ENCODE measurements at places on chromosomes 16 and 17.

DNA sequence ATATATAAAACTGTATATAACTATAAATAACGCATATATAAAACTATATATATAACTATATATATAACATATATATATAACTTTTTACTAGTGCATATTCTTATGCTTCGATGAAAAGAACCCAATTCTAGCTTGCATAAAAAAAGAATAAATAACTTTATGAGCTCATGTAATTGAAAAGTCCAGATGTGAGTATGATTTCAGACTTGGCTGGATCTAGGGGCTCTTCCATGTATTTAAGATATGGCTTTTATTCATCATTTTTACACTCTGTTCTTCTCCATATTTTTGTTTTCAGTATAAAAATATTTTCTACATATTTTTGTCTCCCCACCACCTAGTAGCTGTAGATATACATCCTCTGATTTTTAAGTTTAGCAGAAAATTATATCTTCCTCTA is 417.5 kb downstream of the CDH11 start:
- DNase-seq = no peak

- DNase-seq = no peak
These were observed 343.0 kb downstream of the RBFOX1 start for GRCh38 chr16:7675628-7676027.

DNA sequence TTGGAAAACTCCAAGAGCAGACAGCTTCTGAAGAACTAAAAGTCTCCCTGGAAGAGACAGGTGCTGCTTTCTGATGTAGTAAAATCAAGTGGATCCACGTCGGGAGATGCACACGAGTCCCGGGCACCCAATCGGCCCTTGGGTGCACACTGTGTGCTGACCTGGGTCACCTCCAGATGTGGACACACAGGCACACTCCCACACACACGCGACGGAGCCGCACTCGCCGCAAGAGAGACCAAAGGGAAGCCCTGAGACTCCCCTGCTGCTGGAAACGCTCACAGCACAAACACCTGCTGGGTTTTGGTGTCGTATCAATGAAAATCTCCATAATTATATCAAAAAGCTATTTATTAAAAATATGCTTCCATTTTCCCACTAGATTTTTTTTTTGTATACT is 94.2 kb downstream of the ANKRD11 start:
- DNase-seq = no peak

DNA sequence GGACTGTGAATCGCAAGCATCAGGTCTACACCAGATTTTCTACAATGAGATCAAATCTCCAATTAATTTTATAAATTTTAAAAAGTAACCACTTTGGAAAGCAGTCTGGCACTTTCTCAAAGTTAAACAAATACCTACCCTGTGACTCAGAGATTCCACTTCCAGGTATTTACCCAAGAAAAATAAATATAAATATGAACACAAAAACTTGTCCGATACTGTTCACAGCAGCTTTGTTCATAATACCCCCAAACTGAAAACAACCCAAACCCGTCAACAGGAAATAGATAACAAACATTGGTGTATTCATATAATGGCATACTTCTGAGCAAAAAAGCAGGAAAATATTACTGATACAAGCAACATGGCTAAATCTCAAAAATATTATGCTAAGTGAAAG is 12.1 kb downstream of the ZDHHC7 start:
- DNase-seq = no peak

DNA sequence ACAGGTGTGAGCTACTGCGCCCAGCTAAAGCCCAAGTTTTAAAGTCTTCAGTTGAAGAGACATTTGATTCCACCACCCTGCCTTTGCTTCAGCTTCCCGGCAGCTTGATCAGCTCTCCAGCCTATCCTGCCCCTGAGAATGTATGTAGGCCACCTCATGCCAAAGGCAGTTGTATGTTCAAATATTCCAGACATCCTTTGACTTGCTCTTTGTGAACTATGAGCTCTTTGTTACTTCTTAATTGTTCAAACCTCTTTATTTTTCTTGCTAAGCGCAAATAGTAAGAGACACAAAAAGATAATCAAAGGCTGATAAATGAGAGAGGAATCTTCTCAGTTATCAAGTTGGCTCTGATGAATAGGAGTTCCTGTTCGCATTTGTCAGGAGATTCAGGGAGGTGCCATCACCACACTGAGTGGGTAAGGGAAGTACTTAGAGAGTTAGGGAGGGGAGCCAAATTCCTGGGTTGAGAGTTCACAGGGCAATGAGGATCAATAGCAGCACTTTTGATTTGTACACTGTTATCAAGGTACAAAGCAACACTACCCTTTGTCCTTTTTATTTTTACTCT is 32.0 kb upstream of the SUPT4H1 start:
- no peak for DNase-seq

DNA sequence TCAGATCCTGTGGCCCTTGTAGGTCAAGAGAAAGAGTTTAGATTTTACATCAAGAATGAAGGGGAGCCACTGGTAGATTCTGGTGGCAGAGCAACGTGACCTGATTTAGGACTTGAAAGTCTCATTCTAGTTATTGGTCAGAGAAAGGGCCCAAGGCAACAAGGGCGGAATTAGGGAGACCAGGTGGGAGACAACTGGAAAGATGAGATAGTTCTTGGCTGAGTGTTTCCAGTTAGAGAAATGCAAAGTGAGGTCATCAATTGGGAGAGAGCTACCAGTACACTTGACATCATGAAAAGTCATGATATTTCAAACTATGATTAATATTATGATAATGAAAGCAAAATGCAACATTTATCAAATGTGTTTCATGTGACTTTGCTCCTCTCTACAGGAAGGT is 147.2 kb upstream of the FAM20A start:
- no peak for DNase-seq

GRCh38 chr16:79171931-79172705 is 428.4 kb downstream of the MAF start:
- DNase-seq = no peak

DNA sequence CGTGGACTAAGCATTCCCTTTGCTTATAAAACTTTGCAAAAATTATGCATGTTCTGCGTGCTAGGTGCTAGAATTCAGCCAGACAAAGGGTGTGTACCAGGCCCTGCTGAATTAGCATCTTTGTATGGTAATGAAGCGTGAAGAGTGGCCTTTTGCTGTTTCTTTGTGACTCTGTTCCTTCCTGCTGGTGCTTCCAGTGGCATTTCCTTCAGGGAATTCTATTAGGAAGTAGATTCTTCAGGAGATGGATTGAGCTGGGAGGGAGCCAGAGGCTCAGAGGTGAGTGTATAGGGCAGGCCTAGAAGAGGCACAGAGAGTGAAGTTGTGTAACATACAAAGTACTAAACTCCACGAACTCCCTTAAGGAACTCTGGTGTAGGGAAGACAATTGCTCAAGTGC is 73.9 kb upstream of the ASIC2 start:
- DNase-seq = no peak

GRCh38 chr17:82321947-82322466 is 4.6 kb upstream of the CD7 start:
- no peak for DNase-seq

DNA sequence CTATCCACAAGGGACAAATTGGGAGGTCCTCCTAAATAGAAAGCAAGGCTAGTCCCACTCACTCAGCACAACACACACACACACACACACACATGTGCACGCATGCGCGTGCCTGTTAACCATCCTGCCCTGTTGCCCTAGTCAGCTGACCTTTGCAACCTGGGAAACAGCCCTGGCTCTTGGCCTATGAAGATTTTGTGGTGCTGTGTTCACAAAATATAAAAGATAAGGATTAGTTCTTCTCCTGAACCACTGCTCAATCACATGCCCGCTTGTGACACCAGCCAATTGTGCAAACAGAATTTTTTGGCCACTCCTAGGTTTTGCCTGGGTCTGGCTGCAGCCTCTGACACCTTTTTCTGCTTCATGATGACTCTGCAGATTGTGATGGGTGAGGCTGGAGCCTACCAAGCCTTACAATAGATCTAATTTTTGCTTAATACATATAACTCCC is 3.3 kb upstream of the CES1 start:
- no peak for DNase-seq

DNA sequence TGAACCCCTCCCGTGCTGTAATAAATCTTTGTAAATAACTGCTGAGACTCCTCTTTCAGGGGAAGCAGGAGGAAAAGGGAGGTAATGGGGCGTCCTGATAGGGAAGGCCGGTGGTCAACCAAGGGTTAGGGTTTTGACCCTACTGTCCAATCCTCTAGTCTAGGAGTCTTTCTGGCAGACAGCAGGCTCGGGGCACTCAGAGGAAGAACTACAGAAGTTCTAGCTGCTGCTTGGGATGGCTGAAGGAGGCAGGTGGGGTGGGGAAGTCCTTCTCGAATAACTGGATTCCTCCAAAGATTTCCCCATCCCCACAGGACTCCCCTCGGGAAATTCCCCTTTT is 387 bp upstream of the STARD3 start:
- no peak for DNase-seq

DNA sequence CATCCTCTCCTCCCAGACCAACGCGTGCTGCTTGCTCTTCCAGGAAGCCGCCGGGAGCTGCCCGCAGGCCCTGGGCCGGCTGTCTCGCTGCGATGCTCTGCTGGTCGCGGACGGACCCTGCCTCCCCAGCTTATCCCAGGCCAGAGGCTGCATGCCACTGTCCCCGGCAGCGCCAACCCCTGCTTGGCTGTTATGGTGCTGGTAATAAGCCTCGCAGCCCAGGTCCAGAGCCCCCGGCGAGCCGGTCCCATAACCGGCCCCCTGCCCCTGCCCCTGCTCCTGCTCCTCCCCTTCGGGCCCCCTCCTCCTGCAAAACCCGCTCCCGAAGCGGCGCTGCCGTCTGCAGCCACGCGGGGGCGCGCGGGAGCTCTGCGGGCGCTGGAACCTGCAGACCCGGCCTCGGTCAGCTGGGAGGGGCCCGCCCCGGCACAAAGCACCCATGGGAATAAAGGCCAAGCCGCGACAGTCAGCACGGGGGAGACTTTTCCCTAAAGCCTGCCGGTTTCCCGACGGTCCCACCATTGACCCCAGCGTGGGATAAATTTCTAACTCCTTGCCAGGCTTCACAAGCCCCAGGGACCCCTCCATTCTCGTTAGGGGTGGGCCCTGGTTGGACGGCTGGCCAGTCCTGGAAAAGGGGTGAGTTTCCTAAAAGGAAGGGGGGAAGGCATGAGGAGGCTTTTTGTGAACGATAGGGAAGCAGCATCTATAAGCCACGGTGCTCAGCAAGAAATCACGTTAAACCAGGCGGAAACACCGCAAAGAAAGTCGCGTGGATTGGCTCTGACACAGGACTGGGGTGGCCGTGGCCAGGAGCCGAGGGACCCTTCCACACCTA is 11.2 kb downstream of the ENPP7 start:
- peak; percentile 66 for DNase-seq

GRCh38 chr17:50420419-50421112 is 5.5 kb upstream of the ACSF2 start:
- no peak for DNase-seq

- peak; percentile 49 for DNase-seq
These were observed 14.2 kb downstream of the POLR3K start for GRCh38 chr16:38941-39892.

DNA sequence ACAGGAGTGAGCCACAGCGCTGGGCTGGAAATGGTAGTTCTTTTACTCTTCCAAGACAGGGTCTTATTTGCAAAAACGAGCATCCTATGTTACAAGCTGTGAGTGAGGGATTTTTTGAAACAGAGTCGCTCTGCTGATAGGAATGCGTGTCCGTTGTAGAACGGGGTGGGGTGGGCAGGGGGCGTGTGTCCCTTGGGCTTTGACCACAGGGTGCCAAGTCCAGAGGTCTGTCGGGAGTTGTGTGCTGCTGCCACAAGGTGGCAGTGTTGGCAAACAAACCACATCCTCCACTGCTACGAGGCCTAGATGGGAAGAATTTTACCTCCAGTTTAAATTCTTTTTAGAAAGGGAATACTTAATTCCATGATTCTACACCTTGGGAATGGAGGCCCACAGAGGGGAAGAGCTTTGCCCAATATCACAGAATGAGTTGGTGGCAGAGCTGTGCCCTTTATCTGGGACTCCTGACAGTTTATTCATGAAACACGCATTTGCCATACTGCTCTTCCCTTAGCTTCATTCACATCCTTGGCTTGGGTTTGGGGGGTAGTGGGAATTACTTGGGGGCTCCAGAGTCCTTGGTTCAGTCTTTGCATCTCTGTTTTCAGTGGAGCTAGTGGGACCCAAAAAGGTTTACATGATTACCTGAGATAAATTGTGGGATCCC is 30.6 kb upstream of the ETV4 start:
- DNase-seq = peak; percentile 62

GRCh38 chr16:89256651-89257254 is 39.2 kb downstream of the ZNF778 start:
- DNase-seq = peak; percentile 76

GRCh38 chr17:7403727-7403976 is 245 bp downstream of the TMEM256 start:
- DNase-seq = no peak

GRCh38 chr16:86512860-86513470 is 2.6 kb downstream of the FOXF1 start:
- no peak for DNase-seq

DNA sequence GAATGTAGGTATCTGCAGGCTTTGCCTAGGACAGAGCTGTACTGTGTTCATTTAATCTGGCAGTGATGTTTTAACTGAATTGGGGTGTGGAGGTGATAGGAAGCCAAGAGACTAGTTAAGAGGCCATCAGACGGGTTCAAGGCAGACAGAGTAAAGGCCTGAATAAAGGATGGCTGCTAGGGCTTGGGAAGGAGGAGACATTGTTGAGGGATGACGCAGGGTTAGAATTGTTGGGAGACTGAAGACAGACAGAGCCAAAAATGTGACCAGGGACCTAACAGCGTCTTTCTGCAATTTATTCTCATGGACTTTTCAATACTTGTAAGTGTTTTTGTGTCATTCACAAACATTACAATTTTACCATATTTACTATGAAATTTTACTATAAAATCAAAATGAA is 48.6 kb upstream of the MYH10 start:
- DNase-seq = no peak

- DNase-seq = no peak
These were observed 211.7 kb upstream of the CHMP6 start for GRCh38 chr17:80779961-80780380.

DNA sequence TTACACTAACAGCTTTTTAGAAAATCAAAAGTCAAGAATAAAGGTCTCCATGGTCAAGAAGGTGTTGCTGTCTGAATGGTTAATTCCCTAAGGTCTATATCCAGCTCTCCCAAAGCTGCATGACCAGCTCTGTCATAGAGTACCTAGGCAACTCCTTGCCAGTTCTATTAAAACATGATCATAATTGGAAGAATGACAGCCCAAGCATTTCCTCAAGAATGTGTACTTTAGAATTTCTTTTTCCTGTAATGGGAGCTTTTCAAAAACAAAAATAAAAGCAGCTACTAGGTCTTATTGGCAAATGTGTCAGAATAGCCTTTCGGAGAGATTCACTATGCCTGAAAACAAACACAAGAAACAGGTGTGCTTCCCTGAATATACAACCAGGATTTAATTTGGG is 7.9 kb downstream of the SPOP start:
- DNase-seq = no peak

- no peak for DNase-seq
These were observed 388.3 kb downstream of the CA10 start for GRCh38 chr17:51770027-51770759.

- DNase-seq = no peak
These were observed 43.6 kb downstream of the NUP93 start for GRCh38 chr16:56773532-56773931.

Measured in central memory CD4-positive, alpha-beta T cell (primary cell).